Smooth muscle cell of the brain vasculature (primary cell): ENCODE measurements at places on chromosomes 6 and 20.

DNA sequence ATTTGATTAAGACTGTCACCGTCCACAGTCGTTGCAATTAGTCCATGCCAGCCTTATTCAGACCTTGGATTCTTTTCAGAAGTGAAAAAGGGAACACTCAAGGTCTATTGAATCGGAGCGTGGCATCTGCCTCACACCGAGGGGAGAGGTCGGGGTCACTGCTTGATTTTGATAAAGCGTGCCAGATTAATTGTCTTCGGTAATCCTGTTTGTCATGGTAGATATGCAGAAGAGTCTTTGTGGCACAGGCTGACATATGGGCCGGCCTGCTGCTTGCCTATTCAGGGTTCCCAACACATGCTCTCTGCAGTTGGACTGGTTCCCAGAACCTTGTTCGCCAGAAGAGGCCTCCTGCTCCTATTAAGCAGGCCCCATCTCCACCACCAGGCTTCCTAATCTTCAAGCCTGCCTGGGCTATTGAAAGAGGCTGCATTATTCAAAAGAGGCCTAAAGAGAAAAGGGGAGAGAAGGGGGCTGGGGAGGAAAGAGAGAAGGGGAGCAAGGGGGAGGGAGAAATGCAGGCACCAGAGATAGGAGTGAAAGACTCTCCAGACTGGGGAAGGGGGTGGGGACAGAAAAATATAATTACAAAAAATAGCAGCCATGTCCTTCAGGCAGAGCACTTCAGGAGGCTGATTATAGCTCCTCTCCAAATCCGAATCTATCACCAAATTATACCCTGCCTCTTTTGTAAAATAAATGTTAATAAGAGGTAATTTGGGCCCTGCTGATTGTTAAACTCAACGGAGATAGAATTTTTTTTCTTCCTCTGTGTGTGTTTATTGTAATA is 611.3 kb downstream of the HDGFL1 start:
- peak; percentile 49 for DNase-seq

GRCh38 chr6:40391851-40392517 is 195.2 kb downstream of the LRFN2 start:
- DNase-seq = no peak

DNA sequence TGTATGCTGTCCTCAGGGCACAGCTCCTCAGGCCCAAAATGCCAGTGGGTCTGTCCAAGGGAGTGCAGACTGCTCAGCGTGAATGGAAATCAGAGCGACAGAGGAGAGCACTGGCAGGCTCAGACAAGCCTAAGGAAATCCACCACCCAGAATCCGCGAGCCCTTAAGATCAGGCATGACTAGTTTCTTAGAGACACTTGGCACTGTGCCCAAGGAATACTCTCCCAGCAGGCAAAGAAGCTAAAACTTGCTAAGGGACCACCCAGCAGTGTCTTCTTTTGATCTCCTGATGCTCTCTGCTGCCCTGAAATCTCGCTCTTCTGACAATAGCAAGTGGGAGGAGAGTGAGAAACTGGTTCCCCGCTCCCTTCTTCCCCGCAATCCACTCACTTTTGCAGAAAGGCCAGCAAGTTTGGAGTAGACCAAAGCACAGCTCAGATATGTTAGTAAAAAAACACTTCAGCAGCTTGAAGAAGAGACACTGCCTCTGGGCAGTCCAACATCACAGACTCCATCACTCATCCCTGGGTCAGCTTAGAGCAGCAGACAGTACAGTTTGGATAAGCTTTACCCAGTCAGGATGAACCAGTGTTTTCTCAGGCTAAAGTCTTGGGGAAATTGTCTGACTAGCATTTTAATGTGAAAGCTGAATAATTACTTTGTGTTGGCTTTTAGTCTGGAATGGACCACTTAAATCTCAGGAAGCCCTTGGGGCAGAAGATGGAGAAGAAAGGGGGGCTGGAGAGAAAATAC is 32.4 kb downstream of the TRAF3IP2 start:
- peak; percentile 74 for DNase-seq

DNA sequence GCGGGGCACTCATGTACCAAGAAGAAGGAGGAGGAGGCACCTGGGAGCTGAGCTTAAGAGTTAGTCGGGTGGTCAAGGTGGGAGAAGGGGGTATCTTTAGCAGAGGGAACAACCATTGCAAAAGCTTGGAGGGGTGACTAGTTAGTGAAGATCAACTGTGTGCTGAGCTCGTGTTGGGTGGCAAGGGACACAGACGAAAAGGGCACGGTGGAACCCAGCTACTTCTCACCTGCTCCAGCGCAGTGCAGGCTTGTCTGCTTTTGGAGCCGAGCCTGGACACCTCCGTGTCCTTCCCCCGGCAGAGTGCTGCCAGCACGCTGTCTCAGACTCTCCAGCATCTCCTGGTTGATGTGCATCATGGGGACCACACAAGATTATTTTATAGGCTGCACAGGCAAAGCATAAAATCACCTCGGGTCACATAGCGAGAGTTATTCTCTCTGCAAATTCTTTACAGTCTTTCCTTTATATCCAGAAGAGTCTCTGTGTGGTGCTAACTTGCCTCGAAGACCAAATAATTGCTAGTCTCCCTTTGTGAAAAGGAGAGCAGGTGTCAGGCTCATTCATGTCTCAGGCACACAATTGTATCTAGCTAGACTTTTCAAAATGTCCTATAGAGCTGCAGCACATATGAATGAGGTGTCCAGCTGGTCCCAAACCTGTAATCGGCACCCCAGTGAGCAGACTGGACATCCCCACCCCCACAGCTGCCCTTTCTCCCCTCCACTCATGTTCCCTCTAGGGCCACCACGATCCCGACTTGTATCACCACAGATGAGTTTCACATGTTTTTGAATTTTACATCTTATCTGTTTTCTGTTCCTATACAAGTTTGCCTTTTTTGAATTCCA is 123.4 kb downstream of the CEBPB start:
- DNase-seq = no peak

- no peak for DNase-seq
Observed at GRCh38 chr6:142886431-142887170, 58.4 kb downstream of the HIVEP2 start.

- no peak for DNase-seq
Observed at GRCh38 chr6:64724091-64724490, 982.9 kb downstream of the EYS start.

DNA sequence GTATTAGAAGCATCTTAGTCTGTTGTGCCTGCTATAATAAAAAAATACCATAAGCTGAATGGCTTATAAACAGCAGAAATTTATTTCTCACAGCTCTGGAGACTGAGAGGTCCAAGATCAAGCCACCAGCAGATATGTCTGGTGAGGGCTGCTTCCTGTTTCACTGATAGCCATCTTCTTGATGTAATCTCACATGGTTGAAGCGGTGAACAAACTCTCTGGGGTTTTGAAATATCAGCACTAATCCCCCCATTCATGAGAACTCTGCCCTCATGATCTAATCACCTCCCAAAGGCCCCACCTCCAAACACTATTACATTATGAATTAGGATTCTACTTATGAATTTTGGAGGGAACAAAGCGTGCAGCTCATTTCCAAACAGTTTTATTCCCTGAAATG is 11.6 kb upstream of the CLVS2 start:
- DNase-seq = no peak

DNA sequence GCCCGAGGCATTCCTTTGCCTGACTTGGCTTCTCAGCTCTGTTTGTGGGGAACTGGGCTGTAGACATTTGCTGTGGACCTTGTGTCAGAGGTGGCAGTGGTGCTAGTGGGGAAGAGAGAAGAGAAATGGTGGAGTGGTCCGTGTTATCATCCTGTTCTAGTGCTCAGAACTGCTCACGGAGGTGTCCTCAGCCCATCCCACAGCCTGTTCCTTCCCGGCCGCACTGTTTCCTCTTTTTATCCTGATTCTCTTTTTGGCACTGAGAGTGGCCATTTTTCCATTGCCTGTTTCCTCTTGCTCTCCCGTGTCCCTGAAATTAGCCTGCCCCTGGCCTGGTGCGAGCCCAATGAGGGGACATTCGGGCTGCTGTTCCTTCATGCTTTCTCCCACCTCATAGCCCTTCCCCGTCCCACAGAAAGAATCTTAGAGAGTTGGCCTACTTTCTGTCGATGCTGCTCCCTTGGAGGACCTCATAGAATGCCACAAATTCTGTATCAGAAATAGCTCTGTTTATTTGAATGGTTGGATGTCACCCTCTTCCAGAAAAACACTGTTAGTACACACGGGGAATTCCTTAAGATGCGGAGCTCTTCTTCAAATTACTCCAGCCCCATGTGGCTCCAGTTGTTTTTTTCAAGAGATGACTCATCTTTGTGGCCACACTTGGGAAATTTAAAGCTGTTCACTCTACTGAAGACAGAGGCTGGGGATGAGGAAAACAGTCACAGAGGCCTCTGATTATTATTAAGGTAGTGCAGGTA is 26.1 kb downstream of the FARS2 start:
- peak; percentile 67 for DNase-seq

GRCh38 chr6:25223490-25223991 is 55.6 kb upstream of the CARMIL1 start:
- DNase-seq = peak; percentile 53

GRCh38 chr6:62737792-62738191 is 451.8 kb upstream of the KHDRBS2 start:
- DNase-seq = no peak

GRCh38 chr20:61460261-61461052 is 208.4 kb downstream of the CDH4 start:
- no peak for DNase-seq

- DNase-seq = no peak
Observed at GRCh38 chr6:25008707-25009392, 73.1 kb upstream of the RIPOR2 start.

GRCh38 chr6:39402239-39402751 is 79.8 kb upstream of the KCNK16 start:
- DNase-seq = no peak

GRCh38 chr20:25321991-25322390 is 68.6 kb downstream of the ABHD12 start:
- DNase-seq = no peak

DNA sequence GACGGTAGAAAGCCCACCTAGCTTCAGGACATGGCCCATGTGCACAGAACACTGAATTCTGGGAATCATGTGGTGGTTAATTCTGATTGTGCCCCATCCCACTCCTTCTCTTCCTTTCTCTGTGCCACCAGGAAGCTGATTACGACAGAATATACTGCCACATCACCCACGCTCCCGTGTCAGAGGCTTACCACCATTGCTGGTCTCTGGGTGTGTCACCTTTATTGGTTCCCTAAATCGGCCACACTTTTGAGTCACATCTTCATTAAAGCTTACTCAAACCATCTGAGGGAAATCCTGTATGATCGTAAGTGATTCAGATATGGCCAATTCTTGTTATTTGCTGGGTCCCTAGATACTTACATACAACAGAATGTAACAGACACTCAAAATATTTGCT is 3.1 kb downstream of the TRMT6 start:
- DNase-seq = no peak

DNA sequence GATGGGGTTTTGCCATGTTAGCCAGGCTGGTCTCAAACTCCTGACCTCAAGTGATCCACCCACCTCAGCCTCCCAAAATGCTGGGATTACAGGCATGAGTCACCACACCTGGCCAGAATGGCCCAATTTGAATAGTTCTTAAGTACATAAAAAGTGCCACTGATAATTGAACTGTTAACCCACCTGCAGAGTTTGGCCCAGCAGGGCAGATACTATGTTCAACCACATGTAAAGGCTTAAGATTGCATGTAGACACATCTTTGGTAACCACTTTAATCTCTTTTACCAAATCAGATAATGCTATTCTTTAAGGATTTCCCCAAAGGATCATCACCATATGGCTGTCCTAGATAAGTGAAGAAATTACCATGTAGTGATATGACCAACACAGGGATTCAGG is 21.3 kb upstream of the SGK1 start:
- no peak for DNase-seq

DNA sequence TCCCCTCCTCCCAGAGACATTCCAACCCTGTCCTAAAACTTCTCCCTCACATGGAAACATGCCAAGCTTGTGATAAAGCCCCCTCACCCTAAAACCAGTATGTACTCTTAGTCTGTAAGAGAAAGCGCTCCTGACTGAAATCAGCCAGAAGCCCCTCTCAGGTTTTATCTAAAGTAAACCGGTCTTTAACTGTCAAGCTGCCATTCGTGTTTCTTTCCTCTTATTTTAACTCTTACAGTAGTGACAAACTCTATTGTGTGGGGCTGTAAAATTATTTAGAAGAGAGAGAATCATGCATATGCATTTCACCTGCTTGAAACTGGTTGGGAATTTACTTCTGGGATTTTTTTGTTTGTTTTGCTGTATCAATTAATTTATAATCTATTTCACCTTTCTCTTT is 62.7 kb downstream of the FARS2 start:
- no peak for DNase-seq

GRCh38 chr6:128241216-128241615 is 279.2 kb downstream of the PTPRK start:
- no peak for DNase-seq

DNA sequence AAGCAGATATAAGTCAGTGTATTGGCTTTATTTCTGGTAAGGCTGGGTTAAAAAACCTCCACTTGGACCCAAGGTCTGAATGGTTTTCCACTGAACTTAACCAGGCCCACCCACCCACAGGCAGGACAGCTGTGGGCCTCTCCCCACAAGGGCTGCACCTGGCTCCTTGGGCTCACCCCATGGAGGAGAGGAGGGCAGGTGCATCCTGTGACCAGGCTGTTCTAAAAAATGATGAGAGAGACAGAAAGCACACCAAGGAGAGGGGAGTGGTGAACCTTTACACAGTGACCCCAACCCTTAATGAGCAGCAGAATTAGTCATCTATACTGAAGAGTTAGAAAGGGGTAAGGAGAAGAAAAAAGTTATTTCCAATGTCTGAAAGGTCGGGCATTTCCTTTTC is 34.5 kb upstream of the DUSP22 start:
- no peak for DNase-seq

- no peak for DNase-seq
Observed at GRCh38 chr6:38773338-38773737, 58.2 kb downstream of the DNAH8 start.

DNA sequence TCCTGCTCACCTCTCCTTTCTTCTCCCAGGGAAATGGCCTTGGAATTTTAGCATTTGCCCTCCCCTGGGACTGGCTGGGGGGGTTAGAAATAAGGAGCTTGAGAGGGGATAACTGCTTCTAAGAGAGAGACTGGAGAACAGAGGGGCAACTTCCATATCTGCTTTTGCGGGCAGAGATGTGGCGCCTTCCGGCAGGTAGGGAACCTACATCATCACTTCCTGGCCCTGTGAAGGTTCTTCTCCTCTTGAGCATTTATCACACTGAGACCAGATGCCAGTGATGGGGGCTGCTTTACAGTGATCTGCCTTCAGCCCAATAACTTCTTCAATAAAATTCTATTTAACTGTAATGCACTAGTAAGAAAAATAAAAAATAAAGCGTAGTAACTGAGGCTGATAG is 48.1 kb downstream of the TBC1D7 start:
- DNase-seq = no peak
